ENCODE measurements at places on chromosomes 5 and 9.

GRCh38 chr5:112918136-112918535 lies 3.9 kb downstream of the REEP5 start:
- no peak for DNase-seq

DNA sequence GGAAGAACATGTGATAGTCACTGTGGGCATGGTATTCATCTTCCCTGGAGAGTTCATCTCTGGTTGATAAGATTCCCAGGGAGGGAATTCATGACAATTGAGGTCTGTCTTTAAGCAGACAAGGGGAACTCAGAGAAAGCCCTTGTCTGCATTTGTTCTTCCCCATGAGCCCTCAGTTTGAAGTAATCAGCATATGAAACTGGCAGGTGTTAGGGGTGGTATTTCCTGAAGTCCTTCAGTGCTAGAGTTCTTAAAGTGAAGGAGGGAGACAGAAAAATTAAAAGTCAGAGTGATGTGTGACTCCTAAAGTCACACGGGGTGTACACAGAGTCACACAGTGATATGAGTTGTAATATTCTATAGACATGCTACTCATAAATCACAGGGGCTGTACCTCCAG lies 60.6 kb upstream of the SYK start:
- DNase-seq, result no peak

GRCh38 chr9:8244505-8245092 lies 445.0 kb upstream of the DMAC1 start:
- no peak for DNase-seq

DNA sequence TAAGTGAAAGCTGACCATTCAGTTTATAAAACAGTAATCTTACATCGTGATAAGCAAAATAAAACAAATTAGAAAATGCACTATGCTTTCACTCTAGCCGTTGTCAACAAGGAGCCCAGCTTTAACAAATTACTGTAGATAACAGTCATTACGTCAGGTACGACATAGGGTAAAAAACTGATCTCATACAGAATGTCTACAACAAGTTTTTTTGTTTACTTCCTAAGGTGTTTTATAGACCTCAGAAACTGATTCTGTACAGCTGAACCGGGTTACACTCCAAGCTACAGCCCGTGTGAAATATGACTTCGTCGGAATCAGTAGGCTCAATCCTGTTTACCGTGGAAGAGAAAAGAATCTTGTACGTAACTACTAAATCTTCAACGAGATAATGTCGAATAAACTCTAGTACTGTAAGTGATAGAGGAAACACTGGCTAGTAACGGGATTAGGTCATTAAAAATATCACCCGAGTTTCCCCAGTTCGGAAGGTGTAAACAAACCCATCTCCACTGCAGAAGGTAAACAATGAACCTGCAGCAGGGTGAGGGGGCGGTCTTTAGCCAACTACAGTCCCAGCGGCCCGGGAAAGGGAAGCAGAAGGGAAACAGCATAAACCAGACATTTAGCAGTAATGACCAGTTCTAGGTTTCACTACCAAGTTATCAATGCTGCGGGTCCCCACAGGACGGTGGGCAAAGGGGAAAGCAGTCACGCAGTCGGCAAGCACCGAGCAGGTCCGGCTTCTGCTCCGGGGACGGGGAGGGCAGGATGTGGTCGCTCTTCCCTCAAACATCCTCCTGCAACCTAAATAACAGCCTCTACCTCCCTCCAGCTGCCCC lies 1.1 kb downstream of the RICTOR start:
- DNase-seq, result no peak

DNA sequence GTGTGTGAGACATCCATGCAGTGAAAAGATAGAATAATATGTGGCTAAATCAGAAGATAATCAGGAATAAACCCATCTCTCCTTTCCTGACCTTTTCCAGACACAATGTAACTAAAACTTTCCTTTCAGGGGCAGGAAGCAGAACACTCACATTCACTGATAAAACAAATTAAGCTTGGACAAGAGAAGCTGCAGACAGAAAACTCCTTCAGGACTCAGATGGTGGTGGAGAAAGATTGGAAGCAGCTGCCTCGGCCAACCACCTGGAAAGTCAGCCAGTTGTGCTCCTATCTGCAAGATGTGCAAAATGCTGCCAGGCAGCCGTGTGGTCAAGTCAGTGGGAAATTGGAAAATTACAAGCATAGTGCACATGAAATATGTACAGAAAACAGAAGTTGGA lies 26.9 kb downstream of the RASEF start:
- DNase-seq, result no peak

- DNase-seq, result no peak
Observed at GRCh38 chr9:125922854-125923253, 175.7 kb downstream of the PBX3 start.

- DNase-seq, result no peak
Observed at GRCh38 chr5:125129151-125129806, 382.8 kb upstream of the ZNF608 start.

- no peak for DNase-seq
Observed at GRCh38 chr9:109110329-109111021, 9.3 kb downstream of the TMEM245 start.

DNA sequence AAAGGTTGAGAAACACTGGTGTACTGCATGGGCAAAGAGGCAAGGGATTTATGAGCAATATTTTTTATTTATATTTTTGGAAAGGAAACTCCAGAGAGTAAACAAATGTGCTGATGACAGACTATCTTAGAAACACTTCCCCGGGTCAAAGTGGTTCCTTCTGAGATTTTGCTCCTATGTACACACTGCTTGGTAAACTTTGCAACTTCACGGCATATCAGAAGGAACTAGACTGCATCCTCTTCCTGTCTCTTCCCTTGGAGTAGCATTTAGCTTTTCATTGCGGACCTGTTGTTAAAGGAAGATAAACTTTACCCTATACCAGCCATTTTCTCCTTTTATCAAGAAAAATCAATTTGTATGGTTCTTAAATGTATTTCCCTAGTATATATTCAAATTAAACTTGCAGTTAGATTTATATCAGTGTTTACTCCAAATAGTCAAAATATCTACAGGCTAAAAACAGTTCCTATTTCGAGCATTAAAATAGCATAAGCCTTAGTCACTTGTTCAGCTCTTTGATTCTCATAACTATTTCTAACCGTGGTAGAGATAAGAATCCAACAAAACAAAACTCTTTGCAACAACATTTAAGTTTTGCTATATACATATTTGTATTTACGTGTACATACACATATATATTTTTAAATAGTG lies 48.0 kb upstream of the LRRC19 start:
- DNase-seq, result no peak

- no peak for DNase-seq
Observed at GRCh38 chr5:125976421-125977000, 446.7 kb upstream of the GRAMD2B start.

- DNase-seq, result no peak
Observed at GRCh38 chr5:66882606-66883227, 286.5 kb downstream of the MAST4 start.

GRCh38 chr5:132471944-132472343 lies 18.6 kb downstream of the IRF1 start:
- no peak for DNase-seq

DNA sequence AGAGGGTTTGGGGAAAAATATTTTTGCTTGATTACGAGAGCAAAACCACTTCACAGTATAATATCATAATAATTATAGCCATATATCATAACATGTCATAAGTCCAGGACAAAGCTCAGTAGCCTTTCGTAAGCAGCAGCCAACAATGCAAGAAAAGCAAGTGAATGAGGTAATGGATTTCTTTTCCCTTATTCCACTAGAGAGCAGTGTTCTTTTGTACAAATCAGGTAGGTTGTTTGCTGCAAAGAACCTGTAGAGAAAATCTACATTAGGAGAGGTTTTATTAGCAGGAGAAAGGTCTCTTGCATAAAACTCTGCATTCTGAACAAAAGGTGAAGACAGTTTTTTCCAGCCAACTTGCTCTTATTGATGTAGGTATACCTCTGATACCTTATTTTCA lies 1033.4 kb downstream of the TLE4 start:
- DNase-seq, result no peak

DNA sequence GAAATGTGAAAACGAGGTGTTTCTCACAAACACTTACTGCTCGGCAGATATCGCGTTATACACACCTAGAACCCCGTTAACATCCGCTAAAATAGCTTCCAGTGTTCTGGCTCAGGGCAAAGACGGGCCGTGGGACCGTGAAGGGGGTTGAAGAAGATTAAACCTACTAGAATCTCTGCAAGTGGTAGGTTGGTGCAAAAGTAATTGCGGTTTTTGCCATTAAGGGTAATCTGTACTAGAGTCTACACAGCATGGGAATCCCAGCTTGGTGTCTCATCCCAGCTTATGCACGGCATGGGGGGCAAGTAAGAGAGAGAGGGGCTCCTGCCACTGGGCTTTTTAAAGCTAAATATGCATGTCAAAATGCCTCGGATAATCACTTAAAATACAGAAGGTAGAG lies 43.9 kb downstream of the HRH2 start:
- no peak for DNase-seq

GRCh38 chr9:69621730-69622460 lies 50.3 kb downstream of the APBA1 start:
- no peak for DNase-seq

DNA sequence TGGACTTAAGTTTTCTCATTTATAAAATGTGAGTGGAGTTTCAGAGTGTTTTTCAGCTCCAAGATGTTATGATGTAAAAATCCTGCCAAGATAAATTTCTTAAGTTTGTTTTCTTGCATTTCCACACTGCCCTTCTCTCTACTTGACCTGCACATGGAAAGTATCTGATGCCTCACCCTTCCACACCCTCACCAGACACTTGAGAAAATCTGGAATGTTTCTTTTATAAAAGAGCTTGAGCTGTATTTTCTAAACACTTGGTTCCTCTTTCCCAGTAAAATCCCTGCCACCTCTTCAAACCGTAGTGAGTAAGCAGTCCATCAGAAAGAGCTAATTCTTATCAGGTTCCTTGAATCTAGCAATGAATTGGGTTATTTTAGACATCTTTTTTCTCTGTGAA lies 42.9 kb downstream of the FOXD1 start:
- DNase-seq, result no peak

DNA sequence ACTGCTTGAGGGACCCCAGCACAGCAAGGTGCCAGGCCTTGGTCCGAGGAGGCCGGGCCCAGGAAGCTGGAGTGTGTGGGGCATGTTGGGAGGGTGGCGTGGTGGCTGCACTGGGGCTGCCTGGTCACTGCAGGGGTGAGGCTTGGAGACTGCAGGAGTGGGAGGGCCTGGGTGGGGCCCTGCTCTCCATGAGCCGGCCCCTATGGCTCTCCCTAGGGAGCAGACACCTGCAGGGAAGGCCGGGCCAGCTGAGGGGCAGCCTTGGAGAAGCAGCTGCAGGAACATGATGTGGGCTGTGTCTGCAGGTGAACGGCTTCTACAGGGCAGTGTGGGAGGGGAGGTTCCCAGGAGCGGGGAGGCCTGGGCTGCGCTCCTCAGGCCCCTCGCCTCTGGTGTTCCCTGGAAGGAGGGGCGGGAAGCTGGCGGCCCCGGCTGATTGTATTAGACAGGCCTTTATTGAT lies 41.7 kb upstream of the TMEM250 start:
- DNase-seq, result no peak

DNA sequence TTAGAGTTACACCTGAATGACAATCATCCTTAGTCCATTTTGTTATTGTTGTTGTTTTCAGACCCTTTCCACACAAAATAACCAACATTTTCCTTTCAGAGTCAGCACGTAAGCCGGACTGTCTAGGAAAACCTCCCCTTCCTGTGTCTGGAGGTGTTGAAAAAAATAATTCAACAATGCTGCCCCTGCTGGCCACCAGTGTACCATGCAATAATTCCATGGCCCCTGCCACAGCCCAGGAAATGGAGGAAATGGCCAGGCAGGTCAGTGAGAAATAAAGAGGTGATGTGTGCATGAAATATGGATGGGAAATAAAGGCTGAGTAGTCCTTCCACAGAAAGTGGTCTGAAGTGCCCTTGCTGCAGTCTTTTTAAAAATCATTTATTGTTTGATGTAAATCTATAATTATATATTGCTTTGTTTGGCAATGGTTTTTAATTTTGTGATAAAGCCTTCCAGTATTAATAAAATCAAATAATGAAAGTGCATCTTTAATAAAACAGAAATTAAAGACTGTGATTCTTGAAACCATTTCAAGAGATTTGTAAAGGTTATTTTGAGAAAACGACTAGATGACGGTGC lies 152.8 kb upstream of the PAPPA start:
- DNase-seq, result no peak

DNA sequence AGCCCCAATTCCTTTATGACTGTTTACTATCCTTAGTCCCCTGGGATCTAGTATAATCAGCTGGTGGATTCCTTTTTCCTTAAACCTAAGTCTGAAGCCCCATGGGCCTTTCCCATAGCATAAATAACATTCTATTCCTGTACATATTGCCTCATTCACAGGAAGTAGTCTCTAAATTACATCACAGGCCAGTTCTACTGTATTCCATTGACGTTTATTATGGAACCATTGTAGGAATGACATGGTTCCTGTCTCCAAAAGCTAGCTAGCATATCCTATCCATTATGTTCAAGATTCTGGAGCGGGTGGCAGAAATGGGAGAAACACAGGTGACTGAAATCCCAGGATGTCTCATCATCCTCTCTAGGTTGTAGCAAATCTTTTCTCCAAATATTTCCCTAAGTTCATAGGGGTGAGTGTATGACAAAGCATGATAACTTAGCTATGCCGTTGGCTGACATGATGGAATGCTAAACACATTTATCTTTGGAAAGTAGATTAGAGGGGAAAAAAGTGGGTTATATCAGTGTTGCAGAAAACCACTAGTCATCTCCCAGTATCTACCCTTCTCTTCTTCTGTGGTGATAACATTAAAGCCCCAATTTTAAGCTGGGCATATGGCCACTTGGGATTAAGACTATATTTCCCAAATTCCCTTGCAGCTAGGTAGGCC lies 140.1 kb downstream of the FGF1 start:
- DNase-seq, result no peak

- no peak for DNase-seq
Observed at GRCh38 chr5:14457476-14457875, 124.1 kb upstream of the OTULINL start.

- DNase-seq, result no peak
Observed at GRCh38 chr9:83029531-83030137, 33.3 kb downstream of the RASEF start.

- no peak for DNase-seq
Observed at GRCh38 chr5:21049901-21050300, 1061.9 kb upstream of the CDH18 start.

GRCh38 chr9:137152844-137153405 lies 14.0 kb downstream of the GRIN1 start:
- no peak for DNase-seq

DNA sequence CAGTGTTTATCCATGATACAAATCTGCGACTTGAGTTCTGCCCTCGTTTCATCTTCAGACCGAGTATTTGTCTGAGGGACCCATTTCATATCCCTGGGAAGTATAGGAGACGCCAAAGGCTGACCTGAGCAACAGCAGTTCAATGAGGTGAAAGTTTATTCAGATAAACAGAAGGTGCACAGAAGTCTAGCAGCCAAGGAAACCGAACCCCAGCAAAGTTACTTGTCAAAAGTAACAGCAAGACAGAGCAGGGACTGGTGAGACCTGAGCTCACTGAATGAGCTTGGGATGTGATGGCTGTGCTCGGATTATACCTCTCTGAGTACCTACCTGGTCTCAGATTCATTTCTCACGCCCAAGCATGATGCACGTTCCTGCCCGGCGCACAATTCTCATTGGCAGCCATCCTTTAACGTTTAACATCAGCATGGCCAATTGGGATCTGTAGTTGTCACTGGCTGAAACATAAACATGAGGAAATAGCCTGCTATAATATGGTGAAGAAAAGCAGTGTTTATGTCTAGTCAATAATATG lies 599 bp downstream of the LYRM7 start:
- DNase-seq, result no peak

GRCh38 chr5:18772475-18772874 lies 1138.2 kb downstream of the TAF11L14 start:
- no peak for DNase-seq
